ENCODE measurements at places on chromosomes 11 and 22.

GRCh38 chr11:25876456-25876965 lies 455.4 kb upstream of the ANO3 start:
- no peak for DNase-seq

GRCh38 chr11:86228269-86229038 lies 16.1 kb upstream of the EED start:
- no peak for DNase-seq

- no peak for DNase-seq
Observed at GRCh38 chr11:112400476-112401014, 139.9 kb upstream of the PLET1 start.

GRCh38 chr11:114081641-114082414 lies 22.3 kb downstream of the ZBTB16 start:
- DNase-seq = no peak

DNA sequence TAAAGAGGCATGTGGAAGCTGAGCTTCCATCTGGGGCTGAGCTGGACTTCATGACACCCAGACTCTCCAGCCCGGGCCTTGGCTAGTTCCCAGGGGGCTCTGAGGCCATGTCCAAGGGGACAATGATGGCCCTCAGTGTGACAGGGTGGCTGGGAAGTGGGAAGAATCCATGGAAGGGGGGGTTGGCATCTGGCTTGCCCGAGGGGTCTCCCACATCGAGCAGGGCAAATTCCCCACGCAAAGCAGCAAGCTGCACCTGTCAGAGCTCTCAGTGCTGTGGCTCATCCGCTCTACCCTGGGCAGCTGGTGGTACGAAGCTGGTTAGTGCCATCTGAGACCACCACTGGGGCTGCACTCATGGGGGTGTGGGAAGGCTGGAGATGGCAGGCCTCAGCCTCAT lies 9.4 kb upstream of the AP1B1 start:
- DNase-seq = no peak

GRCh38 chr11:17554487-17554886 lies 7.4 kb downstream of the OTOG start:
- DNase-seq = no peak

- DNase-seq = no peak
Observed at GRCh38 chr11:115891581-115891980, 387.4 kb upstream of the CADM1 start.

- DNase-seq = no peak
Observed at GRCh38 chr11:13294771-13295579, 17.4 kb downstream of the BMAL1 start.

GRCh38 chr22:47166033-47166404 lies 403.6 kb downstream of the TBC1D22A start:
- DNase-seq = no peak

DNA sequence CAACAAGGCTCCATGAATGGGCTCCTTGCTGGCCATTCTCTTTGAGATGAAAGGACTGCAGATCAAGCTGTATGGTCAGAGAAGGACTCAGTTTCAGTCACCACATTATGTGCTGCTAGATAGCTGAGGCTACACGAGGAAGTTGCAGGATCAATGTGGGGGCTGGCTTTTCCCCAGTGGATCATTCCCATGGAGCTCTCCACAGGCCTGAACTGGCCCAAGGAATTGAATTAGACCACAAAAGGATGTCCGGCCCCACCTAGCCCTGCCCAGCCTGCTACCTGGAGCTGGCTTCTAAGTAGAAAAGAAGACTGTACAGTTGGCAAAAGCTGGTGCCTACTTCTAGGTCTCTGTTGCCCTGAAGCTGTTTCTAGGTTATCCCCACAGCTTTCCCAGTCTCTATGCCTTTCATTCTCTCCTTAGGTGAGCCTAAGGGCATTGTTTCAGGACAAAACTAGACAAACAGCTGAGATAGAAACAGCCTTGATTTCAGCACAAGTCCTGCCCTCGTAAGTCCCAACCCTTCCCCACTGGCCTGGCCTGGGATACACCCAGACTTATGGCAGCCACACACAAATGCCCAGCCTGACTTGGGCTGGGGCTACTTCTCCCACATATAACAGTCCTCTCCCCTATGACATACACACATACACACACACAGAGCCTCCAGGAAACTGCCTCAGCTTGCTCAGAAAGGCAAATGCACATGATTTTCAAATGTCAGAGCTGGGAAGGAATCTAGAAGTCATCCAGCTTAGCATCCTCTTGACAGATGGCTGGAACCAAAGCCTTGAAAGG lies 129.1 kb upstream of the NCAM1 start:
- no peak for DNase-seq

DNA sequence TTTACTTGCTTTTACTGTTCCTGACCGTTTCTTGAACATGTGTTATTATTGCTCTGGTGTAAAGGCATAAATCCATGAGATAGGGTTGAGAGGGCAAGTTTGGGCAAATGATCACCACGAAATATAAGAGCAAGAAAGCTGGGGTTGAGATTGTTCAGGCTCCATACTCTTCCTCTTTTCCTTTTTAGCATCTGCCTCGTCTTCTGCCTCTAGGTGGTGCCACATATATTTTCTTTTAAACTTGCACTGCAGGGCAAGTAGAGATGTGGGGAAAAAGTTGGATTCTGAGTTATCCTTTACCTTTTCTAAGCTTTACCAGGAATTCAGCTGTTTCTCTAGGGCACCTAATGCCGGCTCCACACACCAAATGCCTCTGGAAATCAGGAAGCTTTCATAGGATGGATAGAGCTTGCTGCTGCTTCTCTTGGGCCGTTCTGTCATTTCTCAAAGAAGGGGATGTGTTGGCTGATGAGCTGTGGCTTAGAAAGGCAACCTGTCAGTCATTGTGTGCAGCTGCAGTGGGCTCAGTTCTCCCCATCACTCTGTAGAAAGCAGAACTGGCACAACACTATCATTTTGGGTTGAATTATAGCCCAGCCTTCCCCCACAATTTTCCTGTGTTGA lies 98.2 kb downstream of the LDLRAD3 start:
- no peak for DNase-seq
